ENCODE measurements at places on chromosomes 11 and 22. TPM values are rescaled to one million over a fixed set of nuclear protein-coding genes. Genes with fewer than 3 reads are reported as not detected.

Gene CACNA1I
- total RNA-seq, result 1.8 TPM

Gene ROM1
- total RNA-seq, result 1.5 TPM

Gene RIMBP3B
- total RNA-seq, result 0.09 TPM

Gene CCDC134
- total RNA-seq, result 27.9 TPM

Gene GANAB
- 275 TPM for total RNA-seq

DNA sequence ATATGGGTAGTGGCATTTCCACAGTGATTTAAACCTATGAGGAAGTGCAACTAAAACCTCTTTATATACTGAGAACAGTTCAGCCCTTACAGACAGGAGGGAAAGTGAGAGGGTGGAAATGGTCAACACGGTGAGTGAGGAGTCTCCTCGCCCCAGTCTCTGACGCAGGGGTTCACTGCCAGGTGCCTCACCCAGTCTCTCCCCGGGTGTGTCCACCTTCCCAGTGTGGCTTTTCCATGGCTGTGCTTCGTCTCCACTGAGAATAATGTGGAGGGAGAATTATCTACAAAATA lies 116.6 kb upstream of the TOP3B start:
- peaks cover 5% of the 10 kb centered on the region for H3K36me3 ChIP-seq
- H3K27ac ChIP-seq, result no peak overlapping the region
- peaks cover 55% of the 10 kb centered on the region for H3K27me3 ChIP-seq
- no peak for DNase-seq
- no peak overlapping the region for H3K4me3 ChIP-seq

DNA sequence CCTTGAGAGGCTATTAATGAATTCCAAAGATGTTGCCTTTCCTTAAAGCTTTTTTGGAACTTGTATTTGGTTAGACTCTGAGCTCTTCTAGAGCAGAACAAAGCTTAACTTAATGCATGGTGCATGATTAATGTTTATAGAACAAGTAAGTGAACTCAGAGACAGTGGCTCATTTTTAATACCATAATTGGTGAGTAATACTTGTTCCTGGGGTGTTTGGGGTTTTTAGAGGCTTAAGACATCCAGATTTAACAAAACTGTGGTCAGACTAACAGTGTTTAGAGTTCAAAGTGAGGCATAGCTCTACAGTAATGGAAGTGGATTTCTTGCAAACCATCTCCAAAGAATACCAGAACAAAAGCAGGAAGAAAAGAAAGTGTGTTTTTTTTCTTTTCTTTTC lies 73.7 kb upstream of the CTSC start:
- peaks cover 41% of the 10 kb centered on the region for H3K4me1 ChIP-seq
- H3K27me3 ChIP-seq, result peaks cover 2% of the 10 kb centered on the region
- H3K27ac ChIP-seq, result no peak overlapping the region
- H3K36me3 ChIP-seq, result peaks cover 16% of the 10 kb centered on the region
- H3K4me3 ChIP-seq, result no peak overlapping the region

DNA sequence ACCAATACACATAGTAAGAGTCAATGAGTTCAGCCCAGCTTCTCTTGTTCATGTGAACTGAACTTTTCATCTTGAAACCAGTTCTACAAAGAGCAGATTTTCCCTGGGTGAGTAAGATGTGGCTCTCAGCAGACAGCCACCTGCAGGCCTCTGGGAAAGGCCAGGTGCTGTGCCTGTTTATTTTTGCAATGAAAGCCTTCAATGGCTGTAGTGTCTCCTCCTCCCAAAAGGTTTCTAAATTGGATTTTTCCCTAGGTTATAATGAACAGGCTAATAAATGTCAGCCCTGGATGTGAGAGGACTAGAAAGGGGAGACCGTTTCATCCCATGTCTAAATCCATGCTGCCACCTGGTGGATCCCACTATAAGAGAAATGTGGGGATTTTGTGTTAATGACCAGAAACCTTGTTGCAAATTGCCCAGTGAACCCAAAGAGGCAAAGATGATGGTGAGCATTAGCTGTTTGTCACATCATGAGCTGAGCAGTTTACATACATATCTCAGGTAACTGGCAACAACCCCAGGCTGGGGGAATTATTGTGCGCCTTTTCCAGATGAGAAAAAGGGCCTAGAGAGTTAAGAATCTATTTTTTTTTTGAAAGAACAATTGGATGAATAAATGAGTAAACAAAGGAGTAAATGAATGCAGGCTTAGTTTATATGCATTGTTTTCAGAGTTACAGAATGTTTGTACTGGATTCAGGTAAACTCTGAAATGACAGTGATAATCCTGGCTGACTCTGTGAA lies 12.7 kb downstream of the C11orf91 start:
- no peak overlapping the region for H3K4me3 ChIP-seq
- H3K27ac ChIP-seq, result no peak overlapping the region
- no peaks in the 10 kb centered on the region for H3K36me3 ChIP-seq
- peaks cover 3% of the 10 kb centered on the region for H3K4me1 ChIP-seq

Gene RPLP2
- total RNA-seq, result 1,844 TPM

Measured in activated CD8-positive, alpha-beta memory T cell treated with anti-CD3 and anti-CD28 coated beads, Interleukin-2, amount 10 ng/mL, durations not matched to agents 7 days and 5 days (primary cell).